Aorta (tissue), 5 donors: ENCODE measurements at places on chromosomes 11 and 22. TPM values are rescaled to one million over a fixed set of nuclear protein-coding genes. Genes with fewer than 3 reads are reported as not detected.

DNA sequence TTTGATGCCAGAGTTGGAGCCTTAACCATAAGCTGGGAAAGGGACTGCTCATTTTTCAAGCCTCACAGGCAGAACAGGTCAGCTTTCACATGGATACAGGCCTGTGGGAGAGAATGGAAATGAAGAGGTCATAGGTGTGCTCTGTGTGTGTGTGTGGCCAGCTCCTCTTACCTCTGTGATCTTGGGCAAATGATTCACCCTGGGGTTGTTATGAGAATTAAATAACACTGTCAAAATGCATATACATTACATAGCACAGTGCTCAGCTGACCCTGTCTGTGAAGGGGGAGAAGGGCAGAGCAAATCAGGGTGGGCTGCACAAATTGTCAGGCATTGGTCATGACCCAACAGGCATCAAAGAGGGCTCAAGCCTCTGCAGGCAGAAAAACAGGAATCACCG is 372.5 kb downstream of the TENM4 start:
- no peaks in the 10 kb centered on the region for H3K4me1 ChIP-seq
- H3K4me3 ChIP-seq = no peak overlapping the region
- no peaks in the 10 kb centered on the region for H3K27me3 ChIP-seq
- no peaks in the 10 kb centered on the region for H3K36me3 ChIP-seq

- H3K36me3 ChIP-seq = no peaks in the 10 kb centered on the region
- H3K4me3 ChIP-seq = no peak overlapping the region
- no peak overlapping the region for H3K27ac ChIP-seq
- no peak for DNase-seq
- H3K4me1 ChIP-seq = no peaks in the 10 kb centered on the region
- no peaks in the 10 kb centered on the region for H3K27me3 ChIP-seq
Measured at GRCh38 chr11:75199412-75199955, 41.1 kb upstream of the TPBGL start.

DNA sequence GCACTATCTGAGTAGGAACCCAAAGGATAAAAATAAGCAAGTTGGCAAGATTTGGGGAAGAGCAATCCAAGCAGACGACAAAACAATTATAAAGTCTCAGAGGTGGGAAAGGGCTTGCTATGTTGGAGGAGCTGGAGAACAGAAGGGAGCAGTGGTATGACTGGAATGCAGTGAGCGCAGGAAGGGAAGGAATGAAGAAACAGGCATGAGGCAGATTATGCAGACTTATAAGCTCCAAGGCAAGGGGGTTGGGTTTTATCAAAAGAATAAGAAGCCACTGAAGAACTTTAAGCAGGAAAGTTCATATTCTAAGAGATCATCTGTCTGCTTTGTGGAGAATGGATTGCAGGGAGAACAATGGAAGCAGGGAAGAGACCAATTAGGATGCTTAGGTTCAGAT is 31.7 kb downstream of the PGM2L1 start:
- no peak for DNase-seq
- H3K4me1 ChIP-seq = no peaks in the 10 kb centered on the region
- peak overlapping the region; percentile 44 for H3K27ac ChIP-seq

DNA sequence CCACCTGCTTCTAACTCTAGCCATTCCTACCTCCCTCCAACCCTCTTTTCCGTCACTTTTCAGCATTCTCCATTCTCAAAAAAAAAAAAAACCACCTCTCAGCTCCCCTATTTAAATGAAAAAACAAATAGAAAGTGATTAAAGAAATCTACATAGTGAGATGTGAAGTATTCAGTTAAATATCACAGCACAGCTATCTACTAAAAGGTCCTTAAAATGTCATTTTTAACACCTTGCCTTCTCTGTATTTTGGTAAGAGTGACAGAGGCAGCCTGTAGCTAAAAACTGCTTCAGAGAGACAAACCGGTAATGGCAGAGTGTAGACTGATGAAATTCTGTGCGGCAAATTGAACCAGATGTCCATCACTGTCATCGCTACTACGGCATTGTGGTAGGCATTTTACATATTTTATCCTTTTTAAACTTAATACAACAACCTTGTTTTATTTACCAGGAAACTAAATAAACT is 346 bp upstream of the ALG9 start:
- H3K4me3 ChIP-seq = peak overlapping the region; percentile 72
- H3K27me3 ChIP-seq = no peaks in the 10 kb centered on the region
- peak overlapping the region; percentile 37 for H3K27ac ChIP-seq
- no peaks in the 10 kb centered on the region for H3K36me3 ChIP-seq

- H3K27me3 ChIP-seq = no peaks in the 10 kb centered on the region
- DNase-seq = peak; percentile 68
- no peak overlapping the region for H3K4me3 ChIP-seq
- no peaks in the 10 kb centered on the region for H3K4me1 ChIP-seq
- H3K36me3 ChIP-seq = no peaks in the 10 kb centered on the region
Measured at GRCh38 chr11:59097113-59097708, 9.8 kb upstream of the FAM111B start.

DNA sequence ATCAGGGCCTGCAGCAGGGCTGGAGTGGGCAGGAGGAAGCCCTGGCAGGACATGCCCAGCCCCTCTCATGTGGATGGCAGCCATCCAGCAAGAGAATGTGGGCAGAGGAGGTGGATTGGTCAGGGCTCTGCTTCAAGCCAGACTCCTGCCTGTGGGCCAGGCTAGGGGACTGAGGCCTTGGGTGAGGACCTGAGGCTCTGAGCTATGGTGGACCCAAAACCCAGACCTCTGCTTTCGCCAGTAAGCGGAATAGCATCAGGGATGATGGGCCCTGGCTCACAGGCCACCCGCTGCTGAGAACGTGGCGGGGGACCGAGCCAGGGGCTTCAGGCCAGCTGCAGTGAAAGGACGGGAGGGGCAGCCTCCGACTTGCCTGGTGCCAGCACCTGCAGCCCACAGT is 57.4 kb downstream of the LINC01488 start:
- H3K4me3 ChIP-seq = no peak overlapping the region
- no peaks in the 10 kb centered on the region for H3K36me3 ChIP-seq
- no peaks in the 10 kb centered on the region for H3K4me1 ChIP-seq
- no peak overlapping the region for H3K27ac ChIP-seq

- no peaks in the 10 kb centered on the region for H3K4me1 ChIP-seq
- H3K36me3 ChIP-seq = no peaks in the 10 kb centered on the region
- no peak overlapping the region for H3K27ac ChIP-seq
- DNase-seq = no peak
- no peak overlapping the region for H3K4me3 ChIP-seq
- H3K27me3 ChIP-seq = no peaks in the 10 kb centered on the region
Measured at GRCh38 chr11:17699147-17700114, 19.9 kb upstream of the MYOD1 start.

DNA sequence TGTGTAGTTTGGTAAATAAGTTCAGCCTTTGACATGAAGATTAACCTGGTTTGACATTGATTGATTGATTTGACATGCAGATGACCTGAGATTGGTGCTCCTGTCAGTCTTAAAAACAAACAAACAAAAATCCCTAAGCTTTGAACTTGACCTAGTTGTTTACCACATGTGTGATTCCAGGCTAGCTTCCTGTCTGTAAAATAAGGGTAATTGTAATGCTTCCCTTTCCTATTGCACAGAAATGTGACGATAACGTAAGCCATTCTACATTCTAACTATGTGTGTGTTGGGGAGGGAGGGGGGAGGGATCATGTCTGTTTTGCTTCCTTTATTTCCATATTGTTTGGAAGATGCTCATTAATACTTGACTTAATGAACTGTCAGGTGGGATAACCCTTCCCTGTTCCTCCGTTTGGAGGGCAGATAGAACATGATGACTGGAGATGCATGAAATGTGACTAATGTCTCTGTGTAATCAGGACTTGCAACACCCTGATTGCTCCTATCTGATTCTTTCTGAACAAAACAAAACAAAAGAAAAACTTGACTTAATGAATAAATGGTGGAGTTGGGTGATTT is 106.1 kb upstream of the CLMP start:
- no peaks in the 10 kb centered on the region for H3K4me1 ChIP-seq
- H3K36me3 ChIP-seq = no peaks in the 10 kb centered on the region
- H3K4me3 ChIP-seq = no peak overlapping the region
- no peak overlapping the region for H3K27ac ChIP-seq

- no peaks in the 10 kb centered on the region for H3K27me3 ChIP-seq
- no peaks in the 10 kb centered on the region for H3K36me3 ChIP-seq
- no peak overlapping the region for H3K4me3 ChIP-seq
- H3K27ac ChIP-seq = no peak overlapping the region
- DNase-seq = no peak
- no peaks in the 10 kb centered on the region for H3K4me1 ChIP-seq
Measured at GRCh38 chr22:23270212-23270733, 90.0 kb downstream of the BCR start.

DNA sequence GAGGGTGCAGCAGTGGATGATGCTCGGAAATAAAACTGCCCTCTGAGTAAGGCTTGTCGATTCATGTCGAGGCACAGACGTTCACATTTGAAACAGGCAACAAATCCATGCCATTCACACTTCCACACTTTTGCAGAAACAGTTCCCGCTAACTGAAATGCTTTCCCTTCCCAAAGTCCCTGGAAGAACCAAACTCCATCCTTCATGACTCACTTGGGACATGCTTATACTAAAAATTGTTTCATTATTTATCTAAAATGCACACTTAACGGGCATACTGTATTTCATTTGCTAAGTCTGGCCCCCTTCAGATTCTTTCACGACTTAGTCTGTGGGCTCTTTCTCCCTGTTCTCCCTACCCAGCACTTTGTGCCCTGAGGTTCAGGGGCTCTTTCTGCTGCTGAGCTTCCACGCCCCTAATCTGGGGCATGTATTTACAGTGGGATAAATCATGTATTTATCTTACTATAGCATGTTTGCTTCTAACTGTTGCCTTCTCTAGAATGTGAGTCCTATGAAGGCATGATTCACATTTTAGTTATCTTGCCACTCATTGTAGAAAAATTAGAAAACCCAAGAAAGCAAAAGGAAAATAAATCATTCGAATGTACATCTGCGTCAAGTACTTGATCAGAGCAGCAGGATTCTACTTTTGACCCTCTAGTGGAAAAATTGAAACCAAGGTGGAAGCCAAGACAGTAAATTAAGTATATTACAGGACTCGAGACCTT is 12.5 kb downstream of the SCGB1A1 start:
- no peak for DNase-seq
- H3K36me3 ChIP-seq = no peaks in the 10 kb centered on the region
- no peak overlapping the region for H3K27ac ChIP-seq
- H3K4me1 ChIP-seq = no peaks in the 10 kb centered on the region

GRCh38 chr11:17402486-17402885 is 14.0 kb upstream of the KCNJ11 start:
- H3K27ac ChIP-seq = no peak overlapping the region
- no peak for DNase-seq
- H3K4me3 ChIP-seq = no peak overlapping the region
- H3K36me3 ChIP-seq = no peaks in the 10 kb centered on the region
- no peaks in the 10 kb centered on the region for H3K27me3 ChIP-seq
- H3K4me1 ChIP-seq = peaks cover 4% of the 10 kb centered on the region

- H3K36me3 ChIP-seq = no peaks in the 10 kb centered on the region
- H3K4me1 ChIP-seq = peaks cover 2% of the 10 kb centered on the region
- no peak overlapping the region for H3K27ac ChIP-seq
- no peaks in the 10 kb centered on the region for H3K27me3 ChIP-seq
Measured at GRCh38 chr22:28992565-28993356, 68.9 kb downstream of the C22orf31 start.

GRCh38 chr22:40635043-40635939 is 1.2 kb downstream of the MRTFA start:
- H3K4me3 ChIP-seq = peak overlapping the region; percentile 75
- H3K27me3 ChIP-seq = no peaks in the 10 kb centered on the region
- peak overlapping the region; percentile 49 for H3K27ac ChIP-seq
- H3K4me1 ChIP-seq = no peaks in the 10 kb centered on the region
- DNase-seq = peak; percentile 85
- H3K36me3 ChIP-seq = no peaks in the 10 kb centered on the region

DNA sequence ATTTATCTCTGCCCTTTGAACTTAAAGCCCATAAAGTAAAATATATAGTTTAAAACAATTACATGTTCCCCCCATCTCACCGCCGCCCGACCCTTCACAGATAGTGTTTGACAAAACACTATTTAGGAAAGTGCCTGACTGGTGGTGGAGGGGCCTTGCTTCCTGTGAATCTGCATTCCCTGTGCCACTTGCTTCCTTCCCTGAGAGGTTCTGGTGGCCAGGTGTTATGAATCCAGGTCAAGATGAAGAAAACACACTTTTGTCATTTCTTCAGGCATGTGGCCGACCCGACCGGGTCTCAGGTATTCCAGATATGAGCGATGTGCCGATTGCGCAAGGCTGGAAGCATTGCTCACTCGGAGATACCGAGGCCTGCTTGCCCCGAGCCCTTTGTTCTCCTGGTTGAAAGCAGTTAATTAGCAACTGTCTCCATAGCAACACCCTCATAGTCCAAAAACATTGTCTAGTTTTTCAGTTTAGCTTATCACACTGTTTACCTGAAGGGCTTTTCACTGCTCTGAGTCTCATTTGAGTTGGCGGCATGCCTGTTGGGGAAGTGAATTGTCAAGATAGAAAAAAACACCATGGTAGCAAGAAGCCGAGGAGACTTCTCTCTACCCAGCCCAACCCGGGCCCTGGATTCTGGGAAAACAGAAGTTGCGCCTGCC is 128.3 kb downstream of the TEAD1 start:
- H3K4me3 ChIP-seq = no peak overlapping the region
- no peak for DNase-seq
- H3K27ac ChIP-seq = no peak overlapping the region
- no peaks in the 10 kb centered on the region for H3K36me3 ChIP-seq
- H3K4me1 ChIP-seq = peaks cover 1% of the 10 kb centered on the region

DNA sequence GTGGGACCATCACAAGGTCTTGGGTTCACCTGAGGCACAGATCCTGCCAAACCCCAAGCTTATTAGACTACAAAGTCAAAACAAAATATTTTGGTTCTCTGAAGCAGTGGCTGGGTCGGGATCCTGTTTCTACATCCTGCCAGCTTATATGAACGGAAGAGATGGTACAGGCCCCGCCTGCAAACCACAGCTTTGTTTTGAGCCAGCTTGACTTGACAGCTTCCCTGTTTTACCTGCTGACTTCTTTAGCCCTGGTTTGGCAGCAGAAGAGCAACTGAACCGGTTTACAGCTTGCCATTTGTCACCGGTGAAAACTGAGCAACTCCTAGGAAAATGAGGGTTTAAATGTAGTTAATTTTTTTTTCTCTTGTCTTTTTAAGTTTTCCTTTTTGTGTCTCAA is 11.4 kb downstream of the PACS1 start:
- no peaks in the 10 kb centered on the region for H3K27me3 ChIP-seq
- no peak overlapping the region for H3K4me3 ChIP-seq
- no peak overlapping the region for H3K27ac ChIP-seq
- peak; percentile 77 for DNase-seq
- peaks cover 5% of the 10 kb centered on the region for H3K4me1 ChIP-seq
- no peaks in the 10 kb centered on the region for H3K36me3 ChIP-seq

- peaks cover 3% of the 10 kb centered on the region for H3K27me3 ChIP-seq
- no peaks in the 10 kb centered on the region for H3K4me1 ChIP-seq
- H3K36me3 ChIP-seq = no peaks in the 10 kb centered on the region
- H3K27ac ChIP-seq = no peak overlapping the region
Measured at GRCh38 chr11:20589796-20590195, 9.6 kb upstream of the SLC6A5 start.

SLC22A9 gene
- total RNA-seq = not detected

C22orf42 gene
- total RNA-seq = not detected

SLC22A25 gene
- not detected for total RNA-seq

BCO2 gene
- 9.1 TPM for total RNA-seq

GSTT2B gene
- total RNA-seq = 7.7 TPM

CALCA gene
- total RNA-seq = not detected

COA4 gene
- total RNA-seq = 39.1 TPM

OR5M8 gene
- not detected for total RNA-seq

NRXN2 gene
- total RNA-seq = 35.9 TPM

HIC2 gene
- total RNA-seq = 5.4 TPM

APOC3 gene
- not detected for total RNA-seq

OR5A1 gene
- not detected for total RNA-seq

NCF4 gene
- total RNA-seq = 42.4 TPM

SOX10 gene
- total RNA-seq = 5.9 TPM

HMOX1 gene
- total RNA-seq = 29.1 TPM

MICAL2 gene
- total RNA-seq = 315 TPM
